NCI-H2171 treated with DMSO at 0.1 percent for 48 hours (cell line): ENCODE measurements at places on chromosomes 4 and X.

DNA sequence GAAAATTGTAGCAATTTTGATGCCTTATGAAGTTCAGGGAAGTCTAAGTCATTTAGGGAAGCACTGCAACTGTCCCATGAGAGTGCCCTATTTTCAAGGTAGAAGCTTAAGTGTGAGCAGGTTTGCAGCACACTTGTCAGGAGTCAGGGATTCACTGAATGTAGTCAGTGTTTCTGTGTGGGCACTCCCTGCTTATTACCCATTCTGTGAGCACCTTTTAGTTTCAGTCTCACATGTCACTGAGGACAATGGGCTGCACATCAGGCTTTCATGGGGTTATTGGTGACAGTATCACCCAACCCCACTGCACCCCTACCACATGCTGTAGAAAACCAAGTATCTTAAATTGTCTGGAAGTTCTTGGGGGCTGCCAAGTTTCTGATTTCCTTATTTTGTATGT lies 2.9 kb upstream of the CCNG2 start:
- no peak for DNase-seq

DNA sequence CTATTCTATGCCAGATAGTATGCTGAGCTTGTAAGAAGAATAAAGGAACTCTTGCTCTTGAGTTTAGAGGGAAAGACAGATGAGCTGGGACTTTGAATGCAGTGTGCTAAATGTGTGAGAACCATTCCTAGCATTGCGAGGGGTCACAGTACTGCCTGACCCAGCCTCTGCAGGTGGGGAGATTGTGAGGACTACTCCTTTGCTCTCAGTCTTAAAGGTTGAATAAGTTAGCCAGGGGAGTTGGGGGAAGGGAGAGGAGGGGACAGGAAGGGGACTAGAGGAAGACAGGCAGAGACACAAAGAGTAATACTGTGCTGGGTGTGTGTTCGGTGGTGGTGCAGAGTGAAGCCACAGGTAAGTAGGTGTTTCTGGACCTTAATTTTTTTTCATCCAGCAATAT lies 41.7 kb downstream of the DCUN1D4 start:
- no peak for DNase-seq

DNA sequence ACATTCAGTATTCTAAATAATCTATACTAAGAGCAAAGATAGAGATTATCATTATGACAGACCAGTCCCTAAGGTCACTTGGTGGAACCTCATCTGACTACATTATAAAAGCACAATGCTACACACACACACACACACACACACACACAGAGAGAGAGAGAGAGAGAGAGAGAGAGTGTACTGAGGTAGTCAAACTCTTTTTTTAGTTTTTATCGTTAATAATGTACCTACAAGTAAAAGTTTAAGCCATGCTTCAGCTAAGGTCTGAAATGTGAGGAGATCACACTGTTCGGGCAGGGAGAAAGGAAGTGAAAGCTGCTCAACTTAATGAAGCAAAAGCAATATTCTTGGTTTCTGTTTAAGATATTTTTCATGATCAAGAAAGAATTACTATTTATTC lies 75.8 kb upstream of the CCDC160 start:
- DNase-seq, result no peak

DNA sequence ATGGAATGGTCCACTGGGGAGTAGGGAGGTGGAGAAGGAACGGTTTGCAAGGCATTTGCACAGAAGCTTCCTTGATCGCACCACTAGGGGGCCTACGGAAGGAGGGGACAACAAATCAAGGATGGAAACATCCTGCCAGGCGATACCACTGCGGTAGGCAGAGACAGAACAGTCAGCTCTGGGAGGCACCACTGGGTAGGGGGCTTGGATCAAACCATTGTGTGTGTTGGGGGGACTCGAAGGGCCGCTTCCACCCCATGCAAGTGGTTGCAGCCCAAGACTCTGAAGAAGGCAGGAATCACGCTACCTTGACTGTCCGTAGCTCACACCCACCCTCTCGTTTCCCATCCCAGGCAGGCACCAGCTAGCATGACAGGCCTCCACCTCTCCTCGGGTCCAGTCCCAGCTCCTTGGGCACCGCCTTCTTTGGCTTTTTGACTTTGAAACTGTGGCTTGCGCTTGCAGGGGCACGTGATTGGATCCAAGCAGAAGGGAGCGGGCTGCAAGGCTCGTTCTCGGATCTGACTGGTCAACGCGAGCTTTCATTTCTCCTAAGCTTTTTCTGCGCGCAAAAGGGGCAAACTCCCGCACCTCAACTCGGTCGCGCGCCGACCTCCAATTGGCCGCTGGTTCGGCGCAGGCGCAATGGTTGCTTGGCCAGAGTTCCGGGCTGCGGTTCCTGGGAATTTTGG lies 28.4 kb downstream of the GAGE1 start:
- no peak for DNase-seq

GRCh38 chr4:154294652-154295350 lies 196.8 kb downstream of the DCHS2 start:
- DNase-seq, result no peak

DNA sequence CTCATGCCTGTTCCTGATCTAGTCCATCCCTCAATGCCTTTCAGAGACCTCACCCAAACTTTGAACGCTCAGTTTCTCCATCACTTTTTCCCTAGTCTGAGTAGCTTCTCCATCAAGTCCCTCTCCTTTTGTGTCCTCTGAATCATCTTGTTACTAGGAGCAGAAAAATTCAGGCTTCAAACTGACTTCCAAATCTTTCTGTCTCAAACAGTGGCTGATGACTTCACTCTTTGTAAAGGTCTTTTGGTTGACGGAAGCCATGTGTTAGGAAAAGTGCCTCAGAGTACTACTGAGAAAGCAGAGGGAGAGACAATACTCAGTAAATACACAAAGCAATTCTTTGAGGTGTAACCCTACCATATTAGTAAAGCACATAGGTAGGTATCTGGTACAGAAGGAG lies 65.7 kb upstream of the CAMK2D start:
- DNase-seq, result no peak

DNA sequence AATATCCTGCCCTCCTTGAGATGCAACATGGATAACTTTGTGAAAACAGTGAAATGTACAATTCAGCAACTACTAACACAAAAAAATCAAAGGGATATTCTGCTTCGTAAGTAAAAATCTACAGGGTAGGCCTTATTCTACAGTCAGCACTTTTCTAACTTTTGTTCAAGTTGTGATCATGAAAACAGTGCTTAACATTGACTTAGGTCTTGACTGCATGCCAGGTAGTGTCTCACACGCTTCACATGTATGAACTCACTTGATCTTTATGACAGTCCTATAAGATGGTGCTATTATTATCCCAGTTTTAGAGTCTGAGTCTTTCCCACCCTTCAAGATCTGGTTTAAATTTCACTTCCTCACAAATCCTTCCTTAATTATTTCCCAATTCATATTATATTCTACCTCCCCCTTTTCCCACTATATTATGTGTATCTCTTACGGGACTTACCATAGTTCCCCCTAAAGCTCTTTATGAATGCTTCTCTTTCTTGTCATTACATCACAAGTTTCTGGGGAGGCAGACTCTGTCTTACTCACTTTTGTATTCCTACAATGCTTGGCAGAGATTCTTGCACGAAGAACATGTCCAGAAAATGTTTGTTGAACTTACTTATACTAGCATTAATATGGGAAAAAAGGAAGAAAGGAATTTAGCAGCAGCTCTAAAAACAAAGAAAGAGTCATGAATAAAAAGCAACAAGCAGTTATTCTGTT lies 179.8 kb downstream of the SCFD2 start:
- DNase-seq, result no peak

- DNase-seq, result peak; percentile 28
Measured at GRCh38 chr4:77308843-77309242, 151.8 kb downstream of the CCNG2 start.

GRCh38 chr4:168411318-168412150 lies 68.8 kb downstream of the DDX60L start:
- no peak for DNase-seq

DNA sequence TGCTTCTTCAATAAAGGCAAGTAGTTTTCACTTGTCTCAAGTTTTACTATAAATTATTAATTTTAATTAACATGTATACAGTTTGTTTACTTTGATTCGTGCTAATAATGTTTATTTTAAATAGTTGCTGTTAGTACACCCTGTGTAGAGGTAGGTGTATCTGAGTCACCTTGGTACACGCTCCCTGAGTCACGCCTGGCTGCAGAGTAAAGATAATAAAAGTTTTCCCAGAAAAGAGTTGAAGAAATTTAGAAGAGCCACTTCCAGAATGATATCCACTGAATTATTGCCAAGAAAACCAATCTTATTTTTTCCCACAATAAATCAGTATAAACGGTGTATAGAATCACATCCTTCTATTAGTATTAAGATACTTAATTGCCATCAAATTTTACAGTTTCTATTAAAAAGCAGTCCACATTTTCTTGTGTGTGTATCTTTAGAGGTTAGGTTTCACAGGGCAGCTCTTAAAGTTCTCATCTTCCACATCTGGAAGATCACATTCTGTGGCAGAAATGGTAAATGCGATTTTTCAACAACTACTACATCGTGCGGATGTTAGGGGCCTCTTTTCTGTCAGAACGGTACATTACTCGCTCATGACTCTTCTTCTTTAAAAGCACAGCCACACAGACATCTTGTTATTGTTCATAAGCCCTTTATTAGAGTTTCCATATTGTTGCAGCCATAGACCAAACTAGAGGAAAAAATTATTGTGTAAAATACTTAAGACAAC lies 55.4 kb downstream of the HADH start:
- no peak for DNase-seq

- DNase-seq, result peak; percentile 87
Measured at GRCh38 chrX:44596277-44596676, 53.6 kb upstream of the FUNDC1 start.

GRCh38 chr4:146182443-146182842 lies 6.9 kb downstream of the LSM6 start:
- peak; percentile 5 for DNase-seq

GRCh38 chrX:132968296-132968949 lies 10.0 kb upstream of the HS6ST2 start:
- DNase-seq, result peak; percentile 60

- no peak for DNase-seq
Measured at GRCh38 chr4:126599746-126600145, 1033.0 kb upstream of the INTU start.

GRCh38 chrX:119118780-119119395 lies 8.7 kb downstream of the KIAA1210 start:
- DNase-seq, result no peak

DNA sequence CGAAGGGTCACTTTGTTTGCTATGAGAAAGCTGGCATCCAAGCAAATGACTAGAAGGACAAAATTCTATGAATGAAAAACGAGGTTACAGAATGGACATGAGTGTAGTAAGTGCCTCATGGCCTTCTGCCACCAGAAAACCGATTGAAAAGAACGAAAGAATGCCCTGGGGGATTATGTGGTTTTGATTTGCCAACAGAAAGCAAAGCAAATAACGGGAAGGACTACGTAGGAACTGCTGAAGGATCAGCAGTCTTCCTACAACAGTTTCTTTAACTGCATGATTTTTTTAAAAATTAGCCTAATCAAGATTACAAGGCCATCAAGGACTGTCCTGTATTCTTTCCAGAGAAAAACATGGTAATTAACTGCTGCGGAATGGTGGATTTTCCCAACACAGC lies 50.6 kb downstream of the NRK start:
- DNase-seq, result no peak

- DNase-seq, result no peak
Measured at GRCh38 chr4:118930255-118930654, 41.6 kb downstream of the SYNPO2 start.

GRCh38 chr4:2105559-2105958 lies 46.4 kb downstream of the NAT8L start:
- no peak for DNase-seq

- DNase-seq, result peak; percentile 2
Measured at GRCh38 chrX:131068945-131069719, 11.0 kb downstream of the ARHGAP36 start.

DNA sequence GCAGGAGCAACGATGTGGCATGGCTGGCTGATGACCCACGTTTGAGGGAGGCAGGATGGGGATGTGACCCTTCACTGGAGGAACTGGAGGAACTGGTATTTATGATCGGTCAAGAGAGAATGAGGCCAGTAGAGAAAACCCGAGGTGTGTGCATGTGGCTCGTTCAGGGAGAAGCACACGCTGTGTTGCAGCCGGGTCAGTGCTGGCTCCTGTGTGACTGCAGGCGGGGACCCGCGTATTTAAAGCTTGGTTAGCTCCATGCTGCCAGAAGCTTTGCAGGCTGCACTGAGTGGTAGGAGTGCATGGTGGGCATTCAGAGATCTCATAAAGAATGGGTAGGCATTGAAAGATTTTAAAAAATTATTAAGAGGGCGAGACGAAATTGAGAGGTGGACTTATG lies 52.1 kb downstream of the NELFA start:
- no peak for DNase-seq
